ENCODE measurements at places on chromosomes 2 and 18.

GRCh38 chr2:148627224-148627623, 17.3 kb upstream of the EPC2 start:
- no peak for DNase-seq

- DNase-seq = no peak
Measured at GRCh38 chr2:128501006-128501690, 182.5 kb upstream of the HS6ST1 start.

DNA sequence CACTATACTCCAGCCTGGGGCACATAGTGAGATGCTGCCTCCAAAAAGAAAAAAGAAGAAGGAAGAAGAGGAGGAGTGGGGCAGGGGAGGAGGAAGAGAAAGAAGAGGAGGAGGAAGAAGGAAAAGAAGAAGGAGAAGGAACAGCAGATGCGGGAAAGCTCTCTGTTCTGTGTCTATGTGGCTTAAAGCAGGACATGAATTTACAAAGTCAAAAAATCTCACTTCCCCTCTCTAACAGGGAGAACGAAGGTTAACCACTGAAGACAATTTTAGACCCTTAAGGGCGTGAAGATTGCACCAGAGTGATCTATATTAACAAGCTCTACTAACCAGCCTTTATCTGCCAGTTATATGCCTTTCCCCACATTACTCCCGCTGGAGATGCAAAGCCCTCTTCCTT, 258.9 kb downstream of the METTL4 start:
- no peak for DNase-seq

GRCh38 chr2:151826737-151827157, 1.5 kb downstream of the ARL5A start:
- DNase-seq = peak; percentile 24

- no peak for DNase-seq
Measured at GRCh38 chr2:206176901-206177300, 17.2 kb downstream of the EEF1B2 start.

DNA sequence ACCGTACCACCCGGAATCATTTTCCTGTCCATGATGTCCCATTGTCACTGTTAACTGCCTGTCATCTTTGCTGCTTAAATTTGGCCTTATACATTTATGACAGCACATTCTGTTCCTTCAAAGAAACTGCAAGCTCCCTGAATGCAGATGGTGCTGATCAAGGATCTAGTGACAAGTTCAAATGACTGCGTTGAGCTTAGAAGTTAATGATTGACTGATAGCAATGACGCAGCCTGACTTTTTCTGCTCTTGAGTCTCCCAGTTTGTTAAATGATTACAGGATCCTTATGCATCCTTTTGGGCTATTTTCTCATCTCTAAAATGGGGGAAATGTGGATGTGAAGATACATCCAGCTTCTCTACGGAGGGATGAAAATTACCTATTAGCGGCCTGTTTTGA, 159.0 kb downstream of the DCC start:
- no peak for DNase-seq

DNA sequence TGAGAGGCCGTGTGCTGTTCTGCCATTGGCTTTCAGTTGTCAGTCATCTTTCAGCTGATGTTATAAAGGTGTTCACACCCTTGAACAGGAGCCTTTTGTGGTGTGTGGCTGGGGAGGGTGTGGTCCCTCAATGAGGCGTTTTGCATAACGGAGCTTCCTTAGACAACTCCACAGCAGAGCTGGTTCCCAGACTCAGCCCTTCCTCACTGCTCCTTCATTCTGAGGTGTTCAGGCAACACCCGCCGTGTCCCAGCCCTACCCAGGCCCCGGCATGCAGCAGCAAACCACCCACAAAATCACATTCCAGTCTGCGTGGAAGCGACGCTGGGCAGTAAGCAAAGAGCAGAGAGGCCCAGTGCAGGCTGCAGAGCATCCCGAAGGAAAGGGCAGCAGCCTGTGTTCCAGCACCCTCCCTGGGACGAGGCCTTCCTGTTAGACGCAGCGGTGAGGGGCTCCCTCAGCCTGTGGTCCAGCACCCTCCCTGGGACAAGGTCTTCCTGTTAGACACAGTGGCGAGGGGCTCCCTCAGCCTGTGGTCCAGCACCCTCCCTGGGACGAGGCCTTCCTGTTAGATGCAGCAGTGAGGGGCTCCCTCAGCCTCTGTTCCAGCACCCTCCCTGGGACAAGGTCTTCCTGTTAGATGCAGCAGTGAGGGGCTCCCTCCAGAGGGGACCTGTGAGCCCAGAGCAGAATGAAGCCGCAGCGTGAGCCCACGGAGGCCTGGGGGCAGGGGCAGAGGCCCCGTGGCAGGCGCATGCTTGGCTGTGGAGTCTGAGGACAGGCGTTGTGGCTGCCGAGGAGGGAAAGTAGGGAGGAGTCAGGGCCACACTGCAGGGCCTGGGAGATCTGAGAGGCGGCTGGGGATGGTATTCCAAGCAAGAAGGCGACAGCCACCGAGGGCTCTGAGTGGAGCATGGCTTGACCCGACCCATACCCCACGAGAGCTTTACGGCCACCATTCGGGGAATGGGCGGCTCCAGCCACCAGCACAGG, 201.8 kb upstream of the HDAC4 start:
- no peak for DNase-seq

DNA sequence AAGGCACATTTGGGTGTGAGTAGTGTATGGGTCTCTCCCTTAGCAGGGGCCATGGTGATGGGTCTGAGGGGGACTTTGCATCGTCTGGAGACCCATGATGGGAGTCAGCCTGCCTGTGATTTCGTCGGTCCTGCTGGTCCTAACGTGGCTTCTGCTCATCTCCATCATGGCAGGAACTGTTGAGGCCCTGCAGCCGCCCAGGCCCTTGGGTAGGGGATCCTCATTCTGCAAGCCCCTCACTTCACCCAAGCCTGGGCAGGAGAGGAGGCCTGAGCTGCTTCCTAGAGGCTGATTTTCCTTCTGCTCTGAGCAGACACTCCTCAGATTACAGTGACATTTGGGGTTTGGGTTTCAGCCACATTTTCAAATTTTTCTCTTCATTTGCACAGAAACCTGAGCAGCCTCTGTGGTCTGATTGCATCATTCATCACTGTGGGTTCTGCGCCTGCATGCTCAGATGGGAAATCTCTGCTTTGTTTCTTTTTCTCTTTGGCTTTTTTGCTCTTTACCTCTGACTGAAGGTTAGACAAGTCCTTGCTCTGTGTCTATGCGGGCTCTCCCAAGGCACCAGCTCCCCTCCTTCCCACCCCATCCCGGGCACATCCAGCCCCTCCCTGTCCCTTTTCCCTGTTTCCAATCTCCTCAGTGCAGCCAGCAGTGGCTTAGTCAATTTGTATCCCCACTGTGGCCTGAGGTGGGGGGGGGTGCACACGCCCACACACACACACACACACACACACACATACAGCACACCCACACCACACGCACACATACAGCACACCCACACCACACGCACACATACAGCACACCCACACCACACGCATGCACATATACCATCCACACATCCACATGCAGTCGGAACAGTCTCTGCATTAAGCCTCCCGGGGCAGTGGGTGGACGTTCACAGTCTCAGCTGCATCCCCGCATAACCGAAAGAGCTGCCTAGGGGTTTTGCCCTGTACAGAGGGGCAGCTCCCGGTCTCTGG, 305.4 kb upstream of the HS6ST1 start:
- peak; percentile 76 for DNase-seq

DNA sequence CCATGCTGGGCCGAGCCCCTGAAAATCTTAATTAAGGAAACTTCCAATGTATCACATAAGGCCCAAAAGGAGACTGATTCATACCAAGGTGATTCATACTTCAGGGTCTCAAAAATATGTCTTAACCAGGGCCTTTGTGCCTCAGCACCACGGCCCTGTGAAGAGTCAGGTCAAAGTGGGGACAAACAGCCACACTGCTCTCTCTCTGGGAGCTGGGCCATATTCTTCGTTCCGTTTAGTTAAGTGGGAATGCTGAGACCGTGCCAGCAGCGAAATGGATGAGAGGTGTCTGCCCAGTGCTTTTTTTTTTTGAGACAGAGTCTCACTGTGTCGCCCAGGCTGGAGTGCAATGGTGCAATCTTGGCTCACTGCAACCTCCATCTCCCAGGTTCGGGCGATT, 9.3 kb upstream of the PTMA start:
- no peak for DNase-seq

- DNase-seq = peak; percentile 2
Measured at GRCh38 chr2:118748245-118748885, 99.1 kb downstream of the EN1 start.

GRCh38 chr2:238898534-238899281, 50.8 kb downstream of the TWIST2 start:
- DNase-seq = no peak

GRCh38 chr2:120204022-120204405, 19.2 kb downstream of the TMEM185B start:
- no peak for DNase-seq

DNA sequence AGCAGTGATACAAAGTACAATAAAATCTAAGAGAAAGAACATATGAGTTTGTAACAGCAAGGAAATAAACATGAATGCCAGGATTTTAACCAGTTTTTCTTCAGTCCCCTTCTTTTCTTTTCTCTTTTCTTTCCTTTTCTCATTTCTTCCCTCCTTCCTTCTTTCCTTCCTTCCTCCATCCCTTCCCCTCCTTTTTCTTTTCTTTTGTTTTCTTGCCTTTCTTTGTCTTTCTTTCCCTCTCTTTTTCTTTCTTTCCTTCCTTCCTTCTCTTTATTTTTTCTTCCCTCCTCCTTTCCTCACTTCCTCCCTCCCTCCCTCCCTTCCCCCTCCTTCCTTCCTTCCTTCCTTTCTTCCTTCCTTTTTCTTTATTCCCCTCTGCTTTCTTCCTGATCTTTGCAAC, 142.8 kb upstream of the SYT4 start:
- no peak for DNase-seq

- no peak for DNase-seq
Measured at GRCh38 chr2:225156853-225157451, 114.7 kb upstream of the DOCK10 start.

GRCh38 chr2:44496130-44496529, 134.4 kb downstream of the CAMKMT start:
- no peak for DNase-seq

- DNase-seq = peak; percentile 11
Measured at GRCh38 chr2:142586693-142587580, 290.5 kb upstream of the KYNU start.

DNA sequence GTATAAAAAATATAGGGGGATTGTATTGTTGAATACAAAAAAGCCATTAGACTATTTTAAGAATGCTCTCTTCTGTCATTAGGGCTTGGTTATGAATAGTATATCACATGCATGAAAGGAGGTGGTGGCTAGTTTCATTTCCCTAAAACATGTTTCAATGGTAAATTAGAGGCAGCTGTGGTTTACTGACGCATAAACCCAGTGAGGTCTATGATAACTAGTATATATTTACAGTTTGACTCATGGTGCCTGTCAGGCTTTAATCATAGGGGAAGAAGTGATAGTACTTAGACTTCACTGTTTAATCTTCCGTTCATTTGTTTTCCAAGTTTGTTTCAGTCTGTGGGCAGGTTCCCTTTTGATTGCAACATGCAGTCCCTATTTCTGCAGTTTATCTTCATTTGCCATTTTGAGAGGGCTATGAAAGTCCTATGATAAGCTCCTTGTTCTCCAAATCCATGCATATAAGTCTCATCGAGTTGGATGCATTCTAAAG, 55.1 kb upstream of the MAP4K3 start:
- peak; percentile 99 for DNase-seq

GRCh38 chr2:233385489-233386044, 31.3 kb downstream of the DGKD start:
- no peak for DNase-seq

GRCh38 chr2:24919506-24920097, 435 bp downstream of the ADCY3 start:
- no peak for DNase-seq

GRCh38 chr2:118529908-118530599, 317.4 kb downstream of the EN1 start:
- DNase-seq = no peak

GRCh38 chr2:182182436-182182835, 196.8 kb downstream of the PPP1R1C start:
- no peak for DNase-seq

DNA sequence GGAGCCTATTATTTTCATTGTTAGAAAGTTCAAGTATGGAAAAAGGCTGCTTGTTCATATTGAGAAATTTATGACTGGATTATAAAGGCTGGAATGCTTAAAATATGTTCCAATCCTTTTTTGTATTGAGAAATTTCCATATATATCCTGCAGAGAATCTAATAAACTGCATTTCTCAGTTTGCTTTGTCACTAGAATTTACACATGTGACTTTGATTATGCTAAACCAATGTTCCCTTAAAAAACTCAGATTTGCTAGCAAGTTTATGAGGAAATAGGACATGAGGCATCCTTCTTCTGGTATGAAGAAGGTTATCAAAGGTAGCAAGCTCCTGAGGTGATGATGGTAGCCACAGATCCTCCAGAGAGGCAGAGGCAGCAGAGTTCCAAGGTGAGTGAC, 29.2 kb upstream of the DSEL start:
- no peak for DNase-seq

DNA sequence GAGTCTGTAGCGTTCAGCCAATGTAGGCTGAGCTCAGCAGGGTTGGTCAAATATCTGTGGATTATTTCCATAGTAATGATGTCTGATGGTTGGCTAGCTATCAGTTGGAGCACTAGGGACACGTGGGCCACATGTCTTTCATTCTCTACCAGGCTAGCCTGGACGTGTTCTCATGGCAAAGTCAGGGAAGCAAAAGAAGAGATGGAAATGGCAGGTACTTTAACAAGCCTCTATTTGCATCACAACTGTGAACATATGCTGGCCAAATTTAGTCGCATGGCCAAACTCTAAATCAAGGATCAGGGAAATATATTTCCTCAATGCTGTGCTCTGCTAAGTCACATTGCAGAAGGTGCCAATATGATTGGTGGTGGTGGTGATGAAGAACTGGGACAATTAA, 371.6 kb upstream of the CHST9 start:
- no peak for DNase-seq

DNA sequence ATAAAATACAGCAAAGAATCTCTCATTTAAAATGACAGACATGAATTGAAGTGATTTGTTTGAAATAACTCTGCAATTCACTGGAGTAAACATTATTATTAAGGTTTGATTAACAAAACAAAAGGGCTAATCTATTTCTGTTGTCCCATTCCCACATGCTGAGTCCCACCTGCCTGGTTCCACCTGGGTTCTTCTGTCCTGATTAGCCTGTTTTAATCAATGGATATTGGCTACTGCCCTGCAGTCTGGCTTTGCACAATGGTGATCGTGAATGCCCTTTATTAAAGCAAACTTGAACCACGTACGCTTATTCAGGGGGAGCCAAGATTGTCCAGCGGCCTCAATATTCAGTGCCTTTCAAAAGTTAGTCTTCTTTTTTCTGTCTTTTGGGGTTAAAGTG, 72.8 kb upstream of the CDH19 start:
- no peak for DNase-seq

DNA sequence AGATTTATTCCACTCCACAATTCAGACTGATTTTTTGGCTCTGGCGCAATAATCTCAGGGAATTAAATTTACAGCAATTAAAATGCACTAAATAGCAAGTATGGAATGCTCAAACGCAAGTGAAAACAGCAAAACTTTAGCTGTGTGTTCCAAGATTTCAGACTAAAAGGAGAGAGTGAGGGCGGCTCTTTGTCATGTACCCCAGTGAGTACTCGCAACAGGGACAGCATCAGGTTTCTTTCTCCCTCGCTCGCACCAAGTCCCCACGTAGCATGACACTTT, 1.1 kb downstream of the ROCK2 start:
- DNase-seq = no peak

GRCh38 chr2:102708847-102709559, 52.8 kb upstream of the TMEM182 start:
- DNase-seq = peak; percentile 37
